ENCODE measurements at places on chromosomes 6 and 20.

GRCh38 chr6:46760925-46761324 lies 14.2 kb downstream of the ANKRD66 start:
- DNase-seq = no peak

DNA sequence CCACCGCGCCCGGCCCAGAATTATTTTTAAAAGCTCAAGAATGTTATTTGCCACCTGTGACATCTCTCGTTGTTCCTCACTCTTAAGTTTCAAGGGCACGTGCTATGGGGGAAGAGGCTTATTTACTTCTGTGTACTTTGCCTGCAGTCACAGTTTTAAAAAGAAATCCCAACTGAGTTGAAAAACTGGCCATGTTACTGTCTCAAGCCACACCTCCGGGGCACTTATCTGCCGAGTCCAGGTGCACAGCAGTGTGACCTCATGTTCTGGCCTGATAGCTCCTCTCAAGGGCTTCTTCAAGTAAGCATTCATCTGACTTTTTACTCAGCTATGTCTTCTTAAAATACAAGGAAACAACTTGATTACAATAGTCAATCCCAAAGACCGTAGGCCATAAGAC lies 34.5 kb downstream of the SHLD1 start:
- no peak for DNase-seq

- no peak for DNase-seq
Measured at GRCh38 chr6:99366852-99367251, 17.4 kb upstream of the FAXC start.

DNA sequence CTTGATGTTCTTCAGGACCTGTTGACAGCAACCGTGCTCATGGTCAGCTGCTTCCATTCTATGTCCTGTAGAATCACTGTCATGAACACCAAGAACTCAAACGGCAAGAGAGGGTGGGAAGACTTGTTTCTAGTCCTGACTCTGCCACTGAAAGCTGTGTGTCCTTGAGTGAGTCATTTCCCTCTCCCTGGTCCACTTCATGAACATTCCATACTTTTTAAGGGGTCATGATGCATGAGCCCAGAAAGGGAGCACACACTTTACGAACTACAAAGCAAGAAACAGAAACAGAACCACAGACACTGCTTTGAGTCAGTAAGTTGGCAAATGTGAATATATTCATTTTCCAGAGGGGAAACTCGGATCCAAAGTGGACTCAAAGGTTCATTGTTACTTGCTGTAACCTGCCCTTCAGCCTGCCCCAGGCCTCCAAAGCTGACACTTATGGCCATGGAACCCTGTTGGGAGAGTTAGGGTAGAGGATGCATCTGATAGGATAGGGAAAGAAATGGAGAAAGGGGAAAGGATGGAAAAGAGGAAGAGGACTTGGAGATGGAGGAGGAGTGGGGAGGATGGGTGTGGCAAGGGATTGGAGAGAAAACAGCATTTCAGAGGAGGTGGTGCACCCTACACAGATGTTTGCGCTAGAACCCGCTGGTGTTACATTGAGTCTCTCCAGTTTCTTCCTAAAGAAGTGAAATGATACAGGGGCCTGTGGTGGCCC lies 129.8 kb downstream of the FOXO3 start:
- peak; percentile 27 for DNase-seq

DNA sequence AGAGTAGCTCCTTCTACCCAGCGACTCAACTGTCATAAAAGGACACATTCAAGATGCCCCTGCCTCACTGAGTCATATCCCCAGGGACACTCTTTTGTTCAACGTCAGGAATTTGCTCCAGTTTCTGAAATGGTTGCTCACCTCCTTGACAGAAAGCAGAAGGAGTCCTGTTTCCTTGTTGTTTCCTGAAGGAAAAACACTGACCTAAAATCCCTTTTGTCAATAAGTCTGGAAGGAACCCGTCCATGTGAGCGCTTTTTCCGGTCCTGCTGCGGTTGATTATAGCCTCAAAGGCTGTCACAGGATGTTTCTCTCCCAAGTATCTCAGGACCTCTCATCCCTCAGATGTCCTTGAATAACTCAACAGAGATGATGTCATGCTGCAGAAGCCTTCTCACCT lies 113.6 kb upstream of the PLEKHG1 start:
- DNase-seq = no peak

DNA sequence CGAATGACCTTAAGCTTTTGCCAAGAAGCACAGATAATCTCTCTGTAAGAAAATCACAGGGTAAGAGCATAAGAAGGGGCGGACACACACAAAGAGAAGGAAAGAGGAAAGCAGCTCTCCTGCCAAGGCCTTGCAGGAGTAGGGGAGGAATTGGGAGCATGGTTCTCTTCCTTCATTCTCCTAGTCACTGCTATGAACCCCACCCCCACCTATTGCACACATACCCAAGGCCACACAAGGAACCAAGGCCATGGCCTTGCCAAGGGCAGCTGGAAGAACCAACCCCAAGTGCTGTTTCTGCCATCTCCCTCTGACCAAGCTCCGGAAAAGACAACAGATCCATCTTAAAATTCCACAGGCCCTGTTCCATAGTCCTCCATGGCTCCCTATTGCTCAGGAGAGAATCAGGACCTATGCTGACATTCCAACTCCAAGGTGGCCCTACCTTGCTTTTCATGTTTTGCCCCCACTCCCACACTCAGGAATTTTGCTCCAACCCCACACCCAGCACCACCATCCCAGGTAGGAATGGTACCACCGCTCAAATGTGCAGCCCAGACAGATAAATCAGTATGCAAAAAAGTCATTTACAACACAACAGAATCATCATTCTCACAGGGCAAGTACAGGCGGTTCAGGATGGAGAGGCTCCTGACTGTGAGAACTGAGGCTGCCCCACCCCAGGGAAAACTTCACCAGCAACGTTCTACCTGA lies 31.3 kb downstream of the TRAM2 start:
- DNase-seq = no peak

DNA sequence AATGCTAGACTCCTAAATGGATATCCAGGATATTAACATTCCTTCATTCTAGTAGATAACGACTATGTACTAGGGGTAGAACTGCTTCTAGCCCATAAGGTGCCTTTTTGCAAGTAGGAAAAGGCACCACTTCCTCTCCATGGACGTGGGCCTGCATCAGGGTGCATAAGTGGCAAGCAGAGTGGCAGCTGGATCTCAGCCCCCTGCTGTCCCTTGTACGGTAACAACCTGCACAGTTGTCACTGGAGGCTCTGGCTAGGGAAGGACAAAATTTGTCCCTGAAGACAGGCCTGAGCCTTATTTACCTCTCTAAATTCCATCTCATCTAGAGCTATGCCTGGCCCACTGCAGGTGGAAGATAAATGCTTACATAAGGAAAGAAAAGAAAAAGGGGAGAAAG lies 42.5 kb upstream of the SAYSD1 start:
- no peak for DNase-seq

DNA sequence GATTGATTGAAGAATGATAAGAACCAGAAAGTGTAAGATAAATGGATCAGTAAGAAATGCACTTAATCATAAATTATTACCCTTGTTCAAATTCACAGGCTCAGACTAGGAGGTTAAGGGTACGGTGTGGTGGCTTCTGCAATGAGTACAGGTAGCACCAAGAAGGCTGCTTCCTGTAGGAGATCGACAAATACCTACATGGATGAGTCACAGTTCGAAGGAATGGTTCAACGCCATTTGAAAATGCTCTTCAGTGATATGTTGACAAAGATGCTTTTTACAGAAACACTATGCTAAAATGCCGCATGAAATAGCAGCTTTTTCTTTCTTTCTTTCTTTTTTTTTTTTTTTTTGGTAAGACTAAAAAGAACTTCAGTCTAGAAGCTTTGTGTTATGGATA lies 116.2 kb downstream of the DTNBP1 start:
- DNase-seq = no peak
